ENCODE measurements at places on chromosomes 12 and 14.

GRCh38 chr12:91422811-91423692, 240.4 kb upstream of the DCN start:
- no peak for DNase-seq

- DNase-seq, result no peak
Measured at GRCh38 chr14:92495027-92495426, 18.6 kb upstream of the RIN3 start.

- no peak for DNase-seq
Measured at GRCh38 chr14:52690983-52691760, 4.2 kb downstream of the ERO1A start.

- DNase-seq, result no peak
Measured at GRCh38 chr14:51086044-51086443, 8.9 kb downstream of the TRIM9 start.

DNA sequence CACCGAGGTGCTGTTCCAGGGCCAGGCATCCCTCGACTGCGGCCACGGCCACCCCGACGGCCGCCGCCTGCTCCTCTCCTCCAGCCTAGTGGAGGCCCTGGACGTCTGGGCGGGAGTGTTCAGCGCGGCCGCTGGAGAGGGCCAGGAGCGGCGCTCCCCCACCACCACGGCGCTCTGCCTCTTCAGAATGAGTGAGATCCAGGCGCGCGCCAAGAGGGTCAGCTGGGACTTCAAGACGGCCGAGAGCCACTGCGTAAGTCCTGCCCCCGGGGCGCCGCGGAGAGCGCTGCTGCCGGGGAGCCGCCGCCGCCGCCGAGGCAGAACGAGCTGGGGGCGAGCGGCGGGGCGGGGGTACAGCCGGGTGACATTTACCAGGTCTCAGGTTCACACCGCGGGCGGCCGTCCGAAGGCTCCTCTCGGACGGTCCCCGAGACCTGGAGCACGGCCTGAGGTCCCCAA, 1.4 kb downstream of the PLXNC1 start:
- DNase-seq, result no peak

DNA sequence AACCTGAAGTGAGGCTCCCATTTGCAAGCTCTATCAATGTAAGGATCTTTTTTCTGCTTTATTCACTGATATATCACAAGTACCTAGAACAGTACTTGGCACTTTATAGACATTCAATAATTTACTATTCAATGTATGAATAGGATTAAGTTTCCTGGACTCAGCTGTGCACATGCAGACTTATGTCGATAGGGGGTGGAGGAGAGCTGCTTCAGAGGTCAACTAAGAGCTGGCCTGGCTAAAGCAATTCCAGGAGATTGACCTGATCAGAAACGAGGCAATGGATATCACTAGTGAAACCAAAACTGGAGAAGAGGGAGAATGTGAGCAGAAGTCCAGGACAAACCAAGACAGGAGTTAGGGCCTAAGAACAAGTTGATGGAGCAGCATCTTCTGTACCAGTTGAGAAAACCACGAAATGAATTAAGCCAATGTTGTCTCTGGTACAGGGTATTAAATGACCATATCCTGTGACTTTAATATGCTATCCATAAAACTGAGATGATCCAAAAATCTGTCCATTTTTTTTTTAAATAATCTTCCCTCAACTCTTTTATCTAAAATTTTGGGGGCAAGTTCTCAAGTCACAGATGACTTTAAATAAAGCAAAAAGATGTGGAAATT, 169.2 kb downstream of the PIK3C2G start:
- no peak for DNase-seq

All from CD4-positive, CD25-positive, alpha-beta regulatory T cell (primary cell).